SK-MEL-5 (cell line): ENCODE measurements at places on chromosomes 6 and 20. TPM values are rescaled to one million over a fixed set of nuclear protein-coding genes. Genes with fewer than 3 reads are reported as not detected.

Gene FRK
- 1.8 and 1.9 TPM in 2 replicates for total RNA-seq

Gene SASH1
- 43.7 and 55.0 TPM in 2 replicates for total RNA-seq

Gene DAAM2
- 11.7 and 13.7 TPM in 2 replicates for total RNA-seq

Gene BPIFA3
- total RNA-seq, result not detected in 2 replicates

Gene ABHD16B
- total RNA-seq, result not detected in 2 replicates

Gene DNAAF9
- total RNA-seq, result 7.5 and 7.9 TPM in 2 replicates

Gene CARMIL1
- 45.1 and 45.5 TPM in 2 replicates for total RNA-seq

Gene OOEP
- total RNA-seq, result not detected in 2 replicates

Gene CCR6
- total RNA-seq, result not detected in 2 replicates

Gene NINL
- total RNA-seq, result 5.0 and 9.0 TPM in 2 replicates

Gene DNMT3B
- total RNA-seq, result 1.9 and 2.3 TPM in 2 replicates

Gene GPR63
- 1.3 and 1.6 TPM in 2 replicates for total RNA-seq

Gene SYTL3
- 0.85 and 0.92 TPM in 2 replicates for total RNA-seq

Gene IBTK
- total RNA-seq, result 35.8 and 38.9 TPM in 2 replicates

Gene BMP6
- total RNA-seq, result 0.05 TPM in 2 replicates

Gene TRIM31
- not detected in 2 replicates for total RNA-seq

Gene PAK5
- not detected in 2 replicates for total RNA-seq

Gene OXT
- not detected in 2 replicates for total RNA-seq

Gene HLA-B
- 179 and 192 TPM in 2 replicates for total RNA-seq

Gene SLC4A11
- total RNA-seq, result 0.82 and 1.8 TPM in 2 replicates

Gene MYB
- 1.3 and 2.0 TPM in 2 replicates for total RNA-seq

Gene HLA-DQB1
- 1.0 and 2.7 TPM in 2 replicates for total RNA-seq

Gene MYT1
- total RNA-seq, result 0.29 and 1.8 TPM in 2 replicates

Gene PCK1
- 0.32 TPM in 1 of 2 replicates, not detected in the other for total RNA-seq

Gene SOX12
- total RNA-seq, result 3.1 and 3.9 TPM in 2 replicates

Gene HTR1E
- total RNA-seq, result not detected in 2 replicates

Gene OTOR
- not detected in 2 replicates for total RNA-seq

Gene RSPO4
- total RNA-seq, result 0.24 TPM in 1 of 2 replicates, not detected in the other

Gene TMEM244
- total RNA-seq, result not detected in 2 replicates

Gene HELZ2
- 20.7 and 21.7 TPM in 2 replicates for total RNA-seq

Gene TNNC2
- total RNA-seq, result 0.37 TPM in 1 of 2 replicates, not detected in the other

Gene BANF2
- not detected in 2 replicates for total RNA-seq

Gene CUTA
- 129 and 130 TPM in 2 replicates for total RNA-seq

Gene SRSF12
- 0.13 and 0.21 TPM in 2 replicates for total RNA-seq

Gene ZNF311
- total RNA-seq, result not detected in 2 replicates

Gene BPI
- total RNA-seq, result not detected in 2 replicates

Gene METTL24
- total RNA-seq, result not detected in 2 replicates

Gene AGER
- 0.35 and 0.85 TPM in 2 replicates for total RNA-seq

Gene KCNG1
- total RNA-seq, result 22.3 and 22.9 TPM in 2 replicates

Gene KIF25
- 0.51 TPM in 1 of 2 replicates, not detected in the other for total RNA-seq

Gene PSORS1C1
- total RNA-seq, result not detected in 2 replicates

Gene SLC26A8
- not detected in 2 replicates for total RNA-seq

Gene FGD2
- total RNA-seq, result 0.08 TPM in 1 of 2 replicates, not detected in the other

Gene C6orf58
- not detected in 2 replicates for total RNA-seq

Gene OR2B3
- total RNA-seq, result not detected in 2 replicates

Gene RAB22A
- 16.1 and 18.0 TPM in 2 replicates for total RNA-seq

Gene BFSP1
- total RNA-seq, result 14.3 and 14.7 TPM in 2 replicates

Gene EYS
- total RNA-seq, result 0.03 TPM in 1 of 2 replicates, not detected in the other

Gene BPIFB4
- total RNA-seq, result not detected in 2 replicates

Gene RIPPLY2
- total RNA-seq, result 3.8 and 4.5 TPM in 2 replicates

Gene CLPSL2
- total RNA-seq, result not detected in 2 replicates
